ENCODE measurements at places on chromosomes 2 and 18.

GRCh38 chr18:6561420-6561861 is 146.7 kb upstream of the L3MBTL4 start:
- DNase-seq: no peak

GRCh38 chr2:239106314-239106908 is 258.5 kb downstream of the TWIST2 start:
- DNase-seq: no peak

DNA sequence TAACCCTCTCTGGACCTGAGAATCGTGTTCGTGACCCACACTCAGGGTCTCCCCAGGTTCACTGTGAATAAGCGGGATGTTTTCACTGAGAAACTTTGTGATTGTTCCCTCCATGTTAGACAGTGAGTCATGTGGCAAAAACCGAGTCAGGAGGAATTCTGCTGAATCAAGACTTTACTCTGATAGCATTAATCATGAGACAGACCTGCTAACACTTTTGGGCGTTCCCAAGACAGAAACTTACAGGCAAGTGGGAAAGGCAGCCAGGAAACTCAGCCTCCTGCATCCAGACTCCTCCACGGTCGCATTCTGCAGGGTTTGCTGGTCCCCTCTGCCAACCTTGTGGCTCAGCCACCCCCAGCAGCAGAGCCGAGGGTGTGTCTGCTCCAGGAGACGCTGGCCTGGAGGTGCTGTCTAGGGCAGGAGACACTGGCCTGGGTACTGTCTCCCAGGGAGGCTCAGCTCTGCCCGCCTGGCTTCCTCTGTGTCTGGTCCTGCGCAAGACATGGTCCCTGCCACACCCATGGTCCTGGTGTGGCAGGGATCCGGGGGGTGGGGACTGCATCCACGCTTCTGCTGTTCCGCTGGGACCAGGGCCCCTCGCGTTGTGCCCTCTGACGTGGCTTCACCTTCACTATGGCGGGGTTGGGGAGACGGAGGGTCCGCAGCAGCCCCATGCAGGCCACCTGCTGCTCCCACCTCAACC is 177.4 kb downstream of the TWIST2 start:
- DNase-seq: no peak

DNA sequence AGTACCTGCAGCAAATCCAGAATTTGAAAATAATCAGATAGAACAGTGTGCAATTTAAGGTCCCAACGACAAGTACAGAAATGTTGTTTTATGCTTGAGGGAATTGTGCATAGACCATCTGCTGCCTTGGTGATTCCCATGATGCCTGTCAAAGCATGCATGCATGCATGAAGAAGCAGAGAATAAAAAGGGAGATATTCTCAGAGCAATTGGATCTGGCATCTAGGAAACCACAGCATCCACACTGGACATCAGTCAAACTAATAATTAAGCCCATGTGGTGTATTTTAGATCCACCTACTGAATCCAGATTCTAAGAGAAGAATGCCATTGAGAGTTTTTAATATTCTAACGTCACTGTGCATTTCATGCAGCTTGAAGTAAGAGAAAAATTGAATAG is 361.2 kb downstream of the FSIP2 start:
- DNase-seq: no peak

- no peak for DNase-seq
Measured at GRCh38 chr2:6641956-6642355, 223.8 kb downstream of the CMPK2 start.

- no peak for DNase-seq
Measured at GRCh38 chr2:67922080-67922785, 140.6 kb downstream of the C1D start.

DNA sequence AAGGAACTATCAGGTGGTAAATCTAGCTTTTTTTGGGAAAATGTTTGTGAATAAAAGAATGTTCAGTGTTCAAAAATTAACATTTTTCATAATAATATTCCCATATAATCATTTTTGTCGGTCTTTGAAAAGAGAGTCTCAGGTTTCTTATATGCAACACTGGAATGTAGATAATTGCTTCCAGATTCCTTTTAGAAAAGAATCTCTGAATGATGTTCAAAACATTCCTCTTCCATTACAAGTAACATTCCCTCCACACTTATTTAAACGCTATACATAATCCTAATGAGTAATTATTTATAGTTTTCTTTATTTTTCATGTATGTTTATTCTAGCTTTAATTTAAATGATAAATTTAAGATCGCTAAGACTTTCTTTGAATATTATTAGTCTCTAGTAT is 7.0 kb downstream of the ZSWIM2 start:
- no peak for DNase-seq

GRCh38 chr2:179455824-179456223 is 191.2 kb upstream of the SESTD1 start:
- DNase-seq: no peak

- no peak for DNase-seq
Measured at GRCh38 chr2:213251618-213252017, 32.6 kb upstream of the SPAG16 start.

DNA sequence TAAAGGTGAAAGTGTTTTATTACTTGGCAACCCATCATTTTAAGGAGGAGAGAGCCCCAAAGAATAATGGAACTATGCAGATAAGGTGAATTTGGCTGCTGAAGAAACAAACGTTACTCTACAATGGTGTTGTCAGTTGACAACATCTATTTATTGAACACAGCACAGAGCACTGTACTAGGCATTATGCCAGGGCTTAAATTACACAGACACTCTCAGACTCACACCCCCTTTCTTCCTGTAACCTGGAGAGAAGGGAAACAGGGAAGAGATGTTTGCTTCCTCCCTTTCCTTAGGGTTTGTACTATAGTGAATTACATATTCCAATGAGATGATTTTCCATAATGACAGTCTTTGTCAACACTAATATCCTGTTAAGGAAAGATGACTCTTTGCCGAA is 94.0 kb upstream of the ATP5MC3 start:
- no peak for DNase-seq

GRCh38 chr2:226337941-226338600 is 461.5 kb downstream of the IRS1 start:
- no peak for DNase-seq

- no peak for DNase-seq
Measured at GRCh38 chr2:109054865-109055264, 65.8 kb upstream of the EDAR start.

DNA sequence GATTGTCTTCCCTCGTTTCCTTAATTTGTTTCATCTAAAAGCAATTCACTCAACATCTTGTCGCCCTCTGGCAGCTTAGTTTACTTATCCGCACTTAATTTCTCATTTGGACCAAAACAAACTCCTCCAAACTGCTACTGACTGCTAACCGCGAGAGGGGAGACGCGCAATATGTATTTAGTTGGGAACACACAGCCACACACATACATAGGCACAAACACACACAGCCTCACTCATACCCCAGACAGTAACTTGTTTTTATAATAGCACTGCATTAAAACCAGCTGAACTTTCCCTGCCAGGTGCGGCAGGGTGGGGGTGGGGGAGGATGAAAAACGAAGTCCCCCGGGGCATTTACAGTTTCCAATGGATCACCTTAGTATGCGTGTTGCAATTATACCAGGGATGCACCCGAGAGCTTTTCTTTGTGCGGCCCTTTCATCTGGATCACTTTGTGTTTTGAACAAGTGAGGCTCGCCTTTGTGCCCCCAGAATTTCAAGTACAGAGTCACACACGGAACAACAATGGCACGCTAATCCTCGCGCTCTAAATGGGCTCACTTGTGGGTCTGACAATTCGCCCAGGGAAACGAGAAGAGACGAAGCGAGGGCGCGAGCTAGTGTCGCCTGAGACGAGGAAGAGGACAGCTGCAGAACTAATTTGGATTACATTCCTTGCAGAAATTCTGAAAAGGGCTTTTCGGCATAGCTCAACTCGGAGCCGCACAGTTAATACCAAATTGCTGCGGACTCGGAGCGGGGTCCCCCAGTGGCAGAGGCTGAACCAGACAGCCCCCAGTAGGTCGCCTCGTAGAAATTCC is 2.4 kb downstream of the ERBB4 start:
- no peak for DNase-seq

DNA sequence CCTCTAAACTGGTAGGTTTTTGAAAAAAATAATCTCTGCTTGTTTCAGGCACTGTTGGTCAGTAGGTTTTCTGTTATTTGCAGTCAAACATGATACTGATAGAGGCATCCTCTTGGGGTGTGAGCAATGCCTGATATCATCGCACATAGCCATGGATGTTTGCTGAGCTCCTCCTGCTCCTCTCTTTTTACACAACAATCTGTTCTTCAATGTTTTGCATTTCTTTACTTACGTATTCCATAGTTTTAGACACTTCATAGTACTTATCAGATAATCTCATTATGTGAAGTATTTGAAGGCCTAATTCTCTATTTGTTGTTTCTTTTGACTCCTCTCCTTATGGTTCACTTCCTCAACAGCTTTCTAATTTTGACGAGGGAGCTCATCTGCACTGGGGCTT is 23.0 kb upstream of the HS6ST1 start:
- no peak for DNase-seq

DNA sequence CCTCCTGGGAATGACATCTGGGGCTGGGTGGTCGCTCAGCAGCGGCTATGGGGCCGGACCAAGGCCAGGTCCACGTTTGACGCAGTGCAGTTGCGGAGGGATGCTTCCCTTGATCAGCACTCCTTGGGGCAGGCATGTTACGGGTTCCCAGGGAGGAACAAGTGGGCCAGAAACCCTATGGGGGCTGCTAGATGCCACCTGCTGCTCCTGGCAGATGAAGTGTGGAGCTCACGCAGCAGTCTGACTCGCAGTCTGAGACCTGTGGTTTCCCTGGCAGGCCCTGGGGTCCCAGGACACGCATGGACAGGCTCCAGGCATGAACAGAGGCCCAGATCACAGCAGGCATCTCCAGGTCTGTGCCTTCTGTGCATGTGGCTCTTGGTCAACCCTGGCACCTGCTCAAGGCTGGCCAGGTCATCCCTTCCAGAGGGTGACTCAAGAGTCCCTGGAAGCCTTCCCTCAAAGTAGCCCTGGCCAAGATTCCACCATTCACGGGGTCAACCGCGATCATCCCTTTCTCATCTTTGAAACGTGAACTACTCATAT is 20.0 kb downstream of the KCNF1 start:
- DNase-seq: no peak

DNA sequence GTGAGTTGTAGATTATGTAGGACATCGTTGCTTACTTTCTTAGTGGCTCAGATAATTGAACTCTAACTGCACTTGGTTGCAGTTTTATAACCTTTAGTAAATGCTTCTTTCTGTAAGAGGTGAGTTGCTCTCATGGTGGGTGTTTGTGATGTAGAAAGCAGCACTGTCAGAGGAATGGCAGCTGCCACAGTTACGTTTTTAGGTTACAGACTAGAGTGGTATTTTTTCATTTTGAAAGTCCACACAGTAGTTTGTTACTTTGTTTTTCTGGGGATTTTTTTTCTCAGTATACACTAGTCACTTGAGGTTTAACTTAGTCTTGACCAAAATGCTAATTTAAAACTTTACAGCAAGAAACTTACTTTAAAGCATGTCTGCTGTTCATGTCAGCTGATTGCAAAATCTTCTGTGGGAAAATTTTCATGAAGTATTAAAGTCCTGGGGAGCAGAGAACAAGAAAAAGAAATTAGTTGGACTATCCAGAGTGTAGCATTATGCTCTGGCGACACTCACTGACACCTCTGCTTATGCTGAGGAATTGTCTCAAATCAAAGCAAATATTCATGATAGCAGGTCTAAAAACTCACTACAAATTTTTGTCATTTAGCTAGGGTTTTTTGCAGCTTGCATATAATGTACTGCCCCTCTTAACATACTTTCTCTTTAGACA is 14.8 kb downstream of the AFTPH start:
- DNase-seq: no peak

- DNase-seq: no peak
Measured at GRCh38 chr2:152648336-152648735, 68.9 kb downstream of the PRPF40A start.

DNA sequence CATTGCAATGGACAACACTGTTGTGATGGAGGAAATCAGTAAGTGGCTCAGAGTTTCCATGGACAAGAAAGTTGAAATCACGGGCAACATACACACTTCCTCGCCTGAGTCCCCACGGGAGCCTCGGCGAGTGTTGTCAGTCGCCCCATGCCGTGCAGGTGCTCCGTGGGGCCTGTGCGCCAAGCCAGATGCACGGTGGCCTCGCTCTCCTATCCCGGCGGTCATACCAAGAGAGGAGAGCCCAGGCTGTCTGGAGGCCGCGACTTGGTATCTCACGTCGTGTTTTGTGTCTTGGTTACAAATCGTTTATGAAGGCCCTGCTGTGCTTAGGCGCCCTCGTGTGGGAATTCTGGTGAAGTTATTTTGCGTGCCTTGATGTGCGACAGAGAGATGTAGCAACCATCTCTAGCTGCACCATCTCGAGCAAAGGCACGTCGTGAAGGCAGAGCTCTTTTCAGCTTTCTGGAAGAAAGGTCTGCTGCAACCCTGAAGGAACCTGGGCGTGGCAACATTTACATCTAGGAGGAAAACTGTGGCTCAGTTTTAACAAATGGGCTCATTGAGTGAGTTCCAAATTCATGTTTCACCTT is 21.8 kb downstream of the ATG4B start:
- DNase-seq: no peak

- no peak for DNase-seq
Measured at GRCh38 chr2:129379411-129379810, 600.1 kb upstream of the RAB6C start.

DNA sequence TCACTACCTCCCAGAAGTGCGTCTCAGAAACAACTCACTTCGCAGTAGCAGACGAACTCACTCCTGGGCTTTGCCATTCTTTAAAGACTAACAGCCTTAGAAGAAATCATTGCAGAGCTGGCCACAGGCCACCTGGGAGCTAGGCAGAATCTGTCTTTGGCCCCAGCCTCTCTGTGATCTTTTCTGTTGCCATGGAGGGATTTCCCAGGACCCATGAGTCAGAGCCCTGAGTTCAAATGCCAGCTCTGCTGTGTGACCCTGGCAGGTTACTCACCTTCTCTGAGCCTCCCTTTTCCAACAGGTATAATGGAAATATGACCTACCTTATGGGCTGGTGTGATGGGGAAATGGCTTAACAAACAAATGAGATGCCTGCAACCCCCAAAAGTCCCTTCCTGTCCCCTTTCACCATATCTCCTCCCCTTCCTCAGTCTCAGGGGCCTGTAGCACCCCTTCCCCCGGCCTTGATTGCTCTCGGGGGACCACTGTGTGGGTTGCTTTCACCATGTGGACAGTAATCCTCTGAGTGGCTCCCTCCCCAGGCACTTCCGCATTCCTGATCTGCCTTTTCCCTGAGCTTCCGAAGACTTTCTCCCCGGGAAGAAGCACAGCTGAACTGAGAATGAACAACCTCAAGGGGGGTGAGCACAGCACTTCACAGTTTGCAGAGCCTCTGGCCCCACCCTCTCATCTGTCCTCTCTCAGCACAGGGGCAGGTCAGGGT is 34.0 kb upstream of the SLC66A3 start:
- no peak for DNase-seq

GRCh38 chr2:212032536-212033219 is 505.9 kb downstream of the ERBB4 start:
- no peak for DNase-seq

DNA sequence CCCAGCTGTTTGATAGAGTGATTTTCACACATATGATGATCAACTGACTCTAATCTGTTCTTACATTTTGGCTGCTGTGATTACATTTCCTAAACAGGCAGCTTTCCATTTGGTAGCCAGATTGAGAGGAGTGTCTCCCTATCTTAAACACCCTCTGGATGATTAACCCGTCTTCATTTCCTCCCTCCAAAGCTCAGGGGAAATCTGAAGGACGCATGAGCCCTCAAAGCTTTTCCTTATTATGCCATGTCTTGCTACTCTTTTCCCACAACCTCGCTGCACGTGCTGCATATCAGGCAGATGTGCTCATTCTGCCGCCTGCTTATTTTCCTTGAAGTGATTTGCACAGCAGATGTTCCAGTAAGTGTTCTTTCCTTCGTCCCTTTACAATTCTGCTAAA is 837.4 kb downstream of the LRRTM4 start:
- no peak for DNase-seq

- no peak for DNase-seq
Measured at GRCh38 chr2:80111185-80111584, 193.4 kb downstream of the LRRTM1 start.

All from effector memory CD4-positive, alpha-beta T cell (primary cell).